ENCODE measurements at places on chromosomes 11 and 22.

DNA sequence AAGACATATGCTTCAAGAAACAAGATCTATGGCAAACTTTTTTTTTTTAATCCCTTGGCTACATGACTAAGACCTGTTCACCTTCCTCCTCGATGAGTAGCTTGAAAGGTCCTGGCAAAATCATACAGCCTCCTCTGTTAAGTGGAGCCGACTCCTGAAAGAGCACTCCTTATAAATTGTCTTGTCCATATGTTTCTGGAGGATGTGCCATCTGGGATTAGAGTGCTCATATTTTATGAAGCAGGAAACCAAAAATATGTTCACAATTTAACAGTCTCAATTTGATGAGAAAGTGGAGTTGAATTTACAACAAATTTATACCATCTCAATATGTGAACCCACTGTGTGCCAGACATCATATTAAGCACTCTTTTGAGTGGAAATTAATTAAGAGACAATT lies 912.1 kb upstream of the FAT3 start:
- DNase-seq: no peak

DNA sequence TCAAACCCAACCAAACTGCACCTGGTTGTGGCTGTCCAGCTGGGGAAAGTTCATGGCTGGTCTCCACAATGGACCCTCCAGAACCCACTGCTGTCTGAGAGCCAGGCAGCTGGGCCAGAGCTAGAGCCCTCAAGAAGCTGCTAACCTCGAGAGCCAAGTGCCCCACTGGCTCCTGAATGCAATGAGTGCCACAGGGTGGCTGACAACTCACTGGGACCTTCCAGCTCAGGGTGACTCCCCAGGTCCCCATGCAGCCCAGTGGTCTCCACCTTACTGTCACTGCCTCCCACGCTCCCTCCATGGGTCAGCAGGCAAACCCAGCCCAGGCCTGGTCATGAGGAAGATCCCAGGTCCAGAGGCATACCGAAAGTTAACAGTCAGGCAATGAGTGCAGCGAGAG lies 8.0 kb upstream of the CHST1 start:
- DNase-seq: no peak

DNA sequence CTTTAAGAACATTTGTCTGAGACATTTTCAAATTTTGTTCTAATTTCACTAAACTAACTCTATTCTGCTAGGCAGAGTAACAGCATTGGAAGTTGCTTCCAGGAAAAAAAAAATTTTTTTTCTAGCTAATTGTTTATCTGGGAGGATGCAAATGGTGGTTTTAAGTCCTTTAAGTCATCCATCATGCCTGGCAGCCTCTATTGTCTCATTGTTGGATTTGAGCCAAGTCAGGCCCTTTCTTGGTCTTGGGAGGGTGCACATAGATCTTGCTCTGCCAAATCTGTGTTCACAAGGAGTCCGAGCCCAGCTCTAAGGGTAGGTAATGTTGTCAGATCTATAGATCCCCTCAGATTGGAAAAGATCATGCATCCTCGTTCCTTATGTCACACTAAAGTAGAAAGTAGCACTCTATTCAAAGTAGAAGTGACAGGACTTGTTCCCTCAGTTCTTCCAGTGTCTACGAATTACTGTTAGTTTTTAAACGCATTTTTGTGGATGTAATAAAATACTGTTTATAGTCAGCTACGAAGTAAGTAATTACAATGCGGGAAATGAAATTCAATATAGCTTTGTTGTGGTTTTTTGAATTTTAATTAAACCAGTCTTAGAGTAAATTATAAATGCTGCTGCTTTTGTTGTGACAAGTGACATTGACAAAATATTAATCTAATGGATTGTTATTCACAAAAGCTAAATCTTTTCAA lies 166.0 kb upstream of the RASSF10 start:
- no peak for DNase-seq

- no peak for DNase-seq
These were observed 81.0 kb downstream of the ETS1 start for GRCh38 chr11:128506356-128506755.

DNA sequence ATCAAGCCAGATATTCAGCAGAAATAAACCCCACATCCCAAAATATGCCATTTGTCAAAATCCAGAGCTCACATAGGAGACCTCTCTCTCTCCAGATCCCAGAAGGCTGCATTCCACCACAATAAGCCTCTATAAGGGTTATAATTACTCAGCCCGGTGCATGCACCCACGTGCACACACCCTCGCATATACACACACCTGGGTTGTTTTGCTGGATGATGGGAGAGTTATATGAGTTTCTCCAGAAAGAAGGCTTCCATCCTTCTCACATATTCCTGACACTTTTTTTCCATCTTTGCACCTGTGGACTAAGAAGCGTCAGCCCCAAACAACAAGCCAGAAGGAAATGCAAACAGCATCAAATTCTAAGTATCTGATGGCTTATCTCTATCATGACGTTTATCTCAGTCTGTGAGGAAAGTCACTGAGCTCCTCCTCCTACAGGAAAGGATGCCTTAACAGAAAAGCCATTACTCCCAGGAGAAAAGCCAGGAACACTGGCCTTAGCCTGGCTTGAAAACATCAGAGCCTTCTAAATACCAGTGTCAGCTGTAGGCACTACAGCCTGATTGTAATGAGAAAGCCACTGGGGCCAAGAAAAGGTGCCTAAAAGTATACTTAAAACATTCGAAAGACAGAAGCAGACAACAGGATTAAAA lies 253.2 kb downstream of the LARGE1 start:
- DNase-seq: no peak

DNA sequence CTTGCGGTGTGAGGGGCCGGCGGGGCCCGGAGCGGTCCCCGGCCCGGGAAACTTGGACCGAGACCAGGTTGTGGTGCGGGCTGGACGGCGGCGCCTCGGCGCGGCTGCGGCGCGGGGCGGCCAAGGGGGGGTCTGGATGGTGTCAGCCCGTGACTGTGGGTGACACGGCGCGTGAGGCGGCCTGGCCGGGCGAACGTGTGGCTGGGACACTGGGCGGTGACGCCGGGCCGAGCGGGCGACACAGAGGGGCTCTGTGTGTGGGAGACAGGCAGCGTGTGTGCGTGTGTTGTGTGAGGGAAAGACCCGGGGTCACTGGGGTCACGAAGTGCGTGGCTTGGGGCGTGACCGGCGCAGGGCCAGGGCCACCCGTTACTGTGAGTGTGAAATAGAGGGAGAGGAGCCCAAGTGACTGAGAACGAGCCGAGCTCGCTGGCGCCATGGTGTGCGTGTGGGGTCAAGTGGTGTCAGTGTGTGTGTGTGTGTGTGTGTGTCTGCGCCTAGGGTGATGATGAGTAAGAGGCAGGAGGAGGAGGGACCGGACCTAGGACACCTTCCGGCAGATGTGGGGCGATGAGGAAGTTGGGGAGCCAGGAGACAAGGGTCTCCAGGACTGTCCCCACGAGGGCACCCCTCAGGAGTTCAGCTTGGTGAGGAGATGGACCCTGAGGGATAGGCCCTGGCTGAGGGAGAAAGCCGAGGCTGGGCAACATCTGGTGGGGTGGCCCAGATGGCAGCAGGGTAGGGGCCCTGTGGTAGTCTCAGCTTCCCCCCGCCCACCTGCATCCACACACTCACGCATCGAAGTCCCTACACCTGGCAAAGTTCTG lies 817 bp downstream of the RELT start:
- no peak for DNase-seq

DNA sequence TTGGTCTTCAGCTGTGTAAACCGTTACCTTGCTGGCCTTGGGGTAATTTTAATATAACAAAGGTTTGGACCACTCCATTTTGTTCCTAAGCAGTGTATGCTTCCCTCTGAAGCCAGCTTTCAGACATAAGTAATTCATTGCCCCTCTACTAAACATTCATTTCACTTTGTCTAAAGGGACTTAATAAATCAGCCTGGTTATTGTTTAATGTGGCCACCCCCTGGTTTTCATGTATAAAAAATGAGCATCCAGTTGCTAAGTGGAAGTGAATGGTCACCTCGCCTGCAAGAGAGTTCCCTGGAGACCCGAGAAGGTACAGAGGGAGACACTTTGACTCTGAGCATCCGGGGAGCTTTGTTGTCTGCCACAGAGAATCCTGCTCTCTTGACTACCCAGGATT lies 3.9 kb downstream of the ABTB2 start:
- no peak for DNase-seq

- no peak for DNase-seq
These were observed 14.0 kb downstream of the SAMM50 start for GRCh38 chr22:43969021-43969878.
